ENCODE measurements at places on chromosomes 7 and 10. TPM values are rescaled to one million over a fixed set of nuclear protein-coding genes. Genes with fewer than 3 reads are reported as not detected.

GRCh38 chr7:156196649-156197048 lies 384.4 kb upstream of the SHH start:
- no peak overlapping the region for H3K4me3 ChIP-seq
- H3K4me1 ChIP-seq: no peaks in the 10 kb centered on the region
- no peak overlapping the region for H3K27ac ChIP-seq
- H3K36me3 ChIP-seq: no peaks in the 10 kb centered on the region
- no peak for DNase-seq

DNA sequence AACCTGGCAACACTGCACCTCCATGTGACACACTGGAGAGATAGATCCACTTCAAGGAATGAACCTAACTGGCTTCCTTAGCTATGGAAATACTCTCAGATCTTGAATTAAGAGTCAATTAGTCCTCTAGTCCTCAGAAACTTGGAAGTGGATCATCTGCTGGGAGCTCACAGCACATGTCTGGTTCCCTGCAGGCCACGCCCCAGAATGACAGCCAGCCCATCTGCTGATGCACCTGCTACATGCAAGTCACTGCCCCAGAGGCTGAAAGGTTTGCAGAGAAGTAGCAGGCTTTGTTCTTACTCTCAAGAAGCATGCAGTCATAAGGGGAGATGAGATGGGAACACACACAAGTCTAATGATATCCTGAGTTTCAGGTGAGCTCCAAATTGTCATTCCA lies 275.9 kb downstream of the SKAP2 start:
- H3K27ac ChIP-seq: no peak overlapping the region
- peaks cover 26% of the 10 kb centered on the region for H3K27me3 ChIP-seq
- H3K4me1 ChIP-seq: no peaks in the 10 kb centered on the region
- no peaks in the 10 kb centered on the region for H3K36me3 ChIP-seq
- no peak for DNase-seq
- H3K4me3 ChIP-seq: no peak overlapping the region

The PANK1 gene
- 18.2 TPM for total RNA-seq

DNA sequence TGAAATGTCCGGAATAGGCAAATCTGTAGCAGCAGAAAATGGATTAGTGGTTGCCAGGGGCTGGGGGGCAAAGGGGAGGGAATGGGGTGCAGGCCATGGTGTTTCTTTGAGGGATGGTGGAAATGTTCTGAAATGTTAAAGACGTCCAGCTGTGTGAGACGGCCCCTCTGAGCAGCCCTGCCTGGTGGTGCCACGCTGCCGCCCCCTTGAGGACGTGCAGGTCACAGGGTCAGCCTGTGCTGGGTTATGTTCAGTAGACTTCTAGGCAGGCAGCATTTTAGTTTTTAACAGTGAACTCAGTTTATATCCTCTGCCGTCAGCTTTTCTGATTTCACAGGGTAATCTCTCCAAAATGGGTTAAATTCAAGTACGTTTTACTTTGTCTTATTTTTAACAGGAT lies 9.4 kb downstream of the NUB1 start:
- H3K27ac ChIP-seq: no peak overlapping the region
- H3K4me3 ChIP-seq: no peak overlapping the region
- H3K27me3 ChIP-seq: no peaks in the 10 kb centered on the region
- DNase-seq: no peak
- H3K36me3 ChIP-seq: no peaks in the 10 kb centered on the region

DNA sequence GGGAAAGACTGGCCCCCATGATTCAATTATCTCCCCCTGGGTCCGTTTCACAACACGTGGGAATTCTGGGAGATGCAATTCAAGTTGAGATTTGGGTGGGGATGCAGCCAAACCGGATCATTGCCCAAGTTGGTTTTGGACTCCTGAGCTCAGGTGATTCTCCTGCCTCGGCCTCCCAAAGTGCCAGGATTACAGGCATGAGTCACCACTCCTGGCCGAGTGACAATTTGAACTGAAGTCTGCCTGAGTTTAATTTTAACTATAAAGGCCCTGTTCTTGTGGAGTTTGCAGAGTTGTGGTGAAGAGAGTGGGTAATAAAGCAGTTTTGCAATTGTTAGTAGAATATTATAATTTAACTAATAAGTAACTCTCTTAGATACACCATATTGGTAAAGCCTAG lies 78.3 kb downstream of the GALNT17 start:
- H3K27ac ChIP-seq: no peak overlapping the region
- no peaks in the 10 kb centered on the region for H3K36me3 ChIP-seq
- H3K27me3 ChIP-seq: no peaks in the 10 kb centered on the region
- H3K4me1 ChIP-seq: no peaks in the 10 kb centered on the region
- DNase-seq: no peak

DNA sequence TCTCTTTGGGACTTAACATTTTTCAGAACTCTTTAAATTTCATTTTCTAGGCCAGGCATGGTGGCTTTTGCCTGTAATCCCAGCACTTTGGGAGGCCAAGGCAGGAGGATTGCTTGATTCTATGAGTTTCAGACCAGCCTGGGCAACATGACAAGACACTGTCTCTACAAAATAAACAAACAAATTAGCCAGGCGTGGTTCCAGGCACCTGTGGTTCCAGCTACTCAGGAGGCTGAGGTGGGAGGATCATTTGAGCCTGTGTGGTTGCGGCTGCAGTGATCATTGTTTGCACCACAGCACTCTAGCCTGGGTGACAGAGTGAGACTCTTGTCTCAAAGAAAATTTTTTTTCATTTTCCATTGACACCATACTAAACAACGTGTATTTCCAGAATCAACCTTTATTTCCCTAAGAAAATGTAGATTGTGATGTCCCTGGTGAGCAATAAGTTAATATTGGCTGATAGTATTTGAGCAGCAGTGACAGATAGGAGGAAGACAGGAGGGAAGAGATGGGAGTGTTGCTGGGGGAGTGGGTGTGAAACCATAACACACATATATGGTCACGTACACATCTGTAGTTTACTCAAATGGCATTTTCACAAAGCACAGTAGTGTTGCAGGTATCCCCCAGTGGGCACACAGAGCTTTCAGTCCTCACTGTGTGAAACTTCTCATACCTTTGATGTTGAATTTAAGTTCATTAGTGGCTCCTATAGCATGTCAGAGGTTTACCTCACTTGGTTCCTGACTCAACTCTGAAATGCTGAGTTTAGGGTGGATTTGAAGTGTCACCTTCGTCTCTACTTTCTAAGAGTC lies 205.6 kb downstream of the AUTS2 start:
- H3K36me3 ChIP-seq: no peaks in the 10 kb centered on the region
- H3K4me1 ChIP-seq: peaks cover 28% of the 10 kb centered on the region
- no peak for DNase-seq
- H3K27ac ChIP-seq: no peak overlapping the region
- no peak overlapping the region for H3K4me3 ChIP-seq

DNA sequence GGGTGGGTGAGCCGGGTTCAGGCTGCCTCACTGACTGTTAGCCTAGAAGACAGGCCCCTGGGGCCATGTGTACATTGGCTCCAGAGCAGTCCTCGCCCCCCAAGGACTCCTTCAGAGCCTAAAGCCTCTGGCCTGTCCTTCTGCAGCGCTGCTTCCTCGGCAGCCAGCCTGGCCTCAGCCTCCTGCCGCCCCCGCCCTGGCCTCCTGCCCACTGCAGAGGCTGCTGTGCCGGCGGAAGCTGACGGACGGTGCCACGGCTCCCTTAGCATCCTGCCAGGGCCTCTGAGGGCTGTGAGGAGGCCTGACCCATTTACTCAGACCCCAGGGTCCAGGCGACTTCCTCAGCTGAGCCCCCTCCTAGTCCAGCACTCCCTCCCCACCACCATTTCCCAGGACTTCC lies 4.9 kb downstream of the SRRM3 start:
- DNase-seq: peak; percentile 13
- H3K4me1 ChIP-seq: peaks cover 3% of the 10 kb centered on the region
- no peak overlapping the region for H3K27ac ChIP-seq

GRCh38 chr10:46096909-46097575 lies 51.0 kb upstream of the MSMB start:
- H3K27ac ChIP-seq: no peak overlapping the region
- no peak for DNase-seq
- no peak overlapping the region for H3K4me3 ChIP-seq

The PON1 gene
- total RNA-seq: not detected

DNA sequence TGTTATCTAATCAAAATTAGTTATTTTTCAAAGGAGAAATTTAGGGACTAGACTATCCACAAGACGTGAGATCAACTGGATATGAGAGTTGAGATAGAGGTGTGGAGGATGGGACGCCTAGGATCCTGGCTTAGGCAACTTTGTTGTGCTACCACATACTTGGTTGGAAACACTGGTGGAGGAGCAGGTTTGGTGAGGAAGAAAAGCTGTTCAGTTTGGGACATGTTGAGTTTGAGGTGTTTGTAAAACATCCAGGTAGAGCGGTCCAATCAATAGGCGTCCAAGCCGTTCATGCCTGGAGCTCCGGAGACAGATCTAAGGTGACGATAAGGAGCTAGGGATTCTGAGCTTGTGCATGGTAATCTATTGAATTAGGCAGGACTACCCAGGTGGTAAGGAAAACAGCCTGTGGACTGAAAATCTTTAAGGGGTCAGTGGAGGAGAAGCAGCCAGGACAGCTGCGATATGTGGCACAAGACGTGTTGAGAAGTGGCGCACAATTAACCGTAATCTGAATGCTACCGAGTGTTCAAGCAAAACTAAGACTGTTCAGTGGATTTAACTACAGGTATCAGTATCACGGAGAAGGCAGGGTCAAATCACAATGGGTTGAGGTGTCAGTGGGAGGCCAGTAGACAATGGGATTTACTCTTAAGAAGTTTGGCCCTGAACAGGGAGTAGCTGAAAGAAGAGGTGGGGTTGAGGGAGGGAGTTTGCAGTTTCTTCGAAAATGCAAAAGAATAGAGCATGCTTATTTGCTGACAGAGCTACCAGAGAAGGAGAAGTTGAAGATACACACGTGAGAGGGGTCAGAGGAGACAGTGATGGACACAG lies 16.1 kb upstream of the TRPV6 start:
- no peaks in the 10 kb centered on the region for H3K36me3 ChIP-seq
- H3K27ac ChIP-seq: no peak overlapping the region
- no peak overlapping the region for H3K4me3 ChIP-seq
- H3K27me3 ChIP-seq: peaks cover 37% of the 10 kb centered on the region
- no peak for DNase-seq

The TRPV5 gene
- total RNA-seq: not detected

The TMEM176A gene
- 86.6 TPM for total RNA-seq

The ETV1 gene
- 28.3 TPM for total RNA-seq

DNA sequence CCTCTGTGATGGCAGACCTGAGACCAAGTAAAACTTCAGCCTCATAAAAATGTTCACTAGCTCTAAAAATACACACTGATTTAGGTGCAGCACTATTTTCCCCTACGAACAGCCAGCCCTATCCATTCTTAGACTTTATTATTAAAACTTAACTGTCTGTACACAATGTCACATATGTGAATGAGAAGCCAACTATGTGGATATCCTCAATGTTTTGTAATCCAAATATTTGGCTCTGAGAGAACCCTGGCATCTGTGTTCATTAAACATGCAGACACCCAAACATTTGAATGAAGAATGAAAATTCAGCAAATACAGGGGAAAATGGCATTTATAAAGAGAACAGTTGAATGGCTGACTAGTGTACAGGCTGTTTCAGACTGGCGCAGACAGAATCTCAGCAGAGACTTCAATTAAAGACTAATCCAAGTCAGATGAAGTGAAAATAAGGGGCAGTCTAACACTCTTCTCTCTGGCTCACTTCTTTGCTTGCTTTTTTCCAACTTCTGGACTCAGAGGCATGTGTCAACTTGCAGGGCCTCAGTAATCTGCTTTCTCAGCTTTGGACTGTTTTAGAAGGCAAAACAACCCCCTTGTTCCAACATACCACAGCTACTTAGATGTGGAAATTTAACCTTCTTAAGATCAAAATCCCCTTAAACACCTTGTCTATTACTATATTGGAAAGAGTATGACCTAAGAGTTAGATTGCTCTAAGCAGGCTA lies 47.4 kb upstream of the FAM180A start:
- no peaks in the 10 kb centered on the region for H3K27me3 ChIP-seq
- no peak overlapping the region for H3K27ac ChIP-seq
- peaks cover 2% of the 10 kb centered on the region for H3K4me1 ChIP-seq
- H3K4me3 ChIP-seq: no peak overlapping the region

DNA sequence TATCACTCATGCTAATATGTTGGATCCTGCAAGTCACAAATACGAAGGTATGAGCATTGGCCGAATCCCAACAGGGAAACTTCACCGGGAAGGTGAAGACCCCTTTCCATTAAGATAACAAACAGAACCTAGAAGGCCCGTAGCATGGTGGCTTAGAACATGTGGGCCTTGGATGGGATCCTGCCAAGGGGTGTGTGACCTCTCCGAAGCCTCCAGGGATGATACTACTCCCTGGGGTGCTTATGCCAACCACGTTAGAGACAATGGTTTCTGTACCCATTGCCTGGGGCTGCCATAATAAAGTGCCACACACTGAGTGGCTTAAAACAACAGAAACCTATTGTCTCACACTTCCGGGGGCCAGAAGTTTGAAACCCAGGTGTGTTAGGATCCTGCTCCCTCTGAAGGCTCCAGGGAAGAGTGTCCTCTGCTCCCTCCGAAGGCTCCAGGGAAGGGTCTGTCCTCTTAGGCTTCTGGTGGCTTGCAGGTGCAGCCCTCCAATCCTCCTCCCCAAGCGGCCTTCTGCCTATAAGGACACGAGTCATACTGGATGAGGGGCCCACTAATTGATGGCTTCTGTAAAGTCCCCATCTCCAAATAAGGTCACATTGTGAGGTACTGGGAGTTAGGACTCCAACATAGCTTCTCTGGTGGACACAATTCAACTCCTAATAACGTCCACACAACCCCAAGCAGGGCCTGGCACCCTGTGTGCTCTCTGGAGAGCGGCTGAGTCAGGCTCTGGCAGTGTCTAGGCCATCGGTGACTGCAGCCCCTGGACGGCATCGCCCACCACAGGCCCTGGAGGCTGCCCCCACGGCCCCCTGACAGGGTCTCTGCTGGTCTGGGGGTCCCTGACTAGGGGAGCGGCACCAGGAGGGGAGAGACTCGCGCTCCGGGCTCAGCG lies 992 bp upstream of the MGMT start:
- no peaks in the 10 kb centered on the region for H3K36me3 ChIP-seq
- DNase-seq: no peak
- peaks cover 18% of the 10 kb centered on the region for H3K4me1 ChIP-seq
- H3K27me3 ChIP-seq: no peaks in the 10 kb centered on the region
- H3K27ac ChIP-seq: peak overlapping the region; percentile 88

DNA sequence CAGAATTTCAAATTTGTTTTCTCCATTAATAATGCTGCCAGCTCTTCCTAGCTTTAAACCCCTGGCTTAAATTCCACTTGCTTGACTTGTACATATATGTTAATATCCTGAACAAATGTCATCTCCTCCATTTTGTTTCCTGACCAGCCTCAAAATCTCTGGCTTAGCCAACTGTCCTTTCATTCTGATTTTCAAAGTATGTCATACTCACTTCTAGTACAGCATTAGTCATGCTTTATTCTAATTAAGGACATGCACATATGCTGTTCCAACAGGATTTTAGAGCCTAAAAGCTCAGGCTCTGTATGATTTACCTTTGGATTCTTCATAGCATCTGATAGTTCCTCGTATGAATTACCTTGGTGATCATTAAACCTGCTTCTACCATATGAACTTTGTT lies 158.3 kb downstream of the ZNF438 start:
- no peaks in the 10 kb centered on the region for H3K4me1 ChIP-seq
- H3K4me3 ChIP-seq: no peak overlapping the region
- H3K36me3 ChIP-seq: peaks cover 26% of the 10 kb centered on the region
- H3K27ac ChIP-seq: no peak overlapping the region

The CRYGN gene
- not detected for total RNA-seq

GRCh38 chr7:149214020-149214720 lies 18.8 kb downstream of the ZNF282 start:
- H3K4me3 ChIP-seq: no peak overlapping the region
- no peak for DNase-seq
- H3K27ac ChIP-seq: no peak overlapping the region
- H3K4me1 ChIP-seq: no peaks in the 10 kb centered on the region
- peaks cover 100% of the 10 kb centered on the region for H3K36me3 ChIP-seq

GRCh38 chr7:112986256-112987031 lies 100.2 kb downstream of the GPR85 start:
- DNase-seq: no peak
- no peaks in the 10 kb centered on the region for H3K27me3 ChIP-seq
- no peak overlapping the region for H3K4me3 ChIP-seq

The IFIT1 gene
- total RNA-seq: 32.9 TPM
